AG04450 (cell line): ENCODE measurements at places on chromosomes 16 and 17. TPM values are rescaled to one million over a fixed set of nuclear protein-coding genes. Genes with fewer than 3 reads are reported as not detected.

Gene BHLHA9
- not detected in 2 replicates for polyA plus RNA-seq

Gene NPTX1
- polyA plus RNA-seq, result 6.4 and 6.5 TPM in 2 replicates

Gene PRAC1
- polyA plus RNA-seq, result not detected in 2 replicates

Gene SPATA22
- polyA plus RNA-seq, result not detected in 2 replicates

Gene SKA2
- polyA plus RNA-seq, result 32.4 and 45.4 TPM in 2 replicates

DNA sequence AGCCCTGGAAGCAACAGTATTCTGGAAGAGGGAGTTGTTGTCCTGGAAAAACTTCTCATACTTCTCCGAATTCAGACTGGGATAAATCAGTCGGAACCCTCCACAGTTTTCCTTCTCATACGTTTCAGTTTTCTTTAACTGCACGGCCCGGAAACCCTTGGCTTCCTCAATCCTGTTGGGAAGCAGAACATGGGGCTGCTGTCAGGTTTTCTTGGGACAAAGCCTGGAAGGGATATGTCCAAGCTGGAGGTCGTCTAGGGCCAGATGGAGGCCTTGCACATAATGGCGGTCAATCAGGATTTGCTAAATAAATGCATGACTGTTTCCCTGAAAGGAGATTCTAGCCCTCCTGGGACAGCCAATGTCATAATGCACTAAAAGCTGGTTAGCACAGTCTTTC, 29.2 kb downstream of the TTLL6 start:
- DNase-seq, result no peak

GRCh38 chr17:27425991-27426390, 30.3 kb upstream of the KSR1 start:
- DNase-seq, result no peak

GRCh38 chr16:65666132-65666941, 544.5 kb upstream of the CDH11 start:
- DNase-seq, result no peak

DNA sequence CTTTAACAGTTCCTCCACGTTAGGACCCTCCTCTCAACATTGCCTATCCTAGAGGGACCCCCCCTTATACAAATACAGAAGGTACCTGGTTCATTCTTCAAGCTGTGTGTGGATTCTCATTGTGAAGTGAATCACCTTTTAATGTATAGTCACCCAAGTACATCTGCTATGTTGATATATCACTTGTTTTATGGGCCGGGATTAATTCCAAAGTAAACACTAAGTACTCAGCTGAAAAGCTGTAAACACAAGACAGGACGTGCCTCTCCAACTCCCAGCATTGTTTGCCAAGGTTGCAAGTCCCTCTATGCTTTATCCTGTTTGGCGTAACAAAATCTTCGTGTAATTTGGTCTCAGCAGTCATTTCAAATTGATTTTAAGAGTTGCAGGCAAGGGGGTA, 123.6 kb downstream of the RBFOX1 start:
- DNase-seq, result no peak

- no peak for DNase-seq
These were observed 10.0 kb downstream of the PITPNC1 start for GRCh38 chr17:67386965-67387551.

DNA sequence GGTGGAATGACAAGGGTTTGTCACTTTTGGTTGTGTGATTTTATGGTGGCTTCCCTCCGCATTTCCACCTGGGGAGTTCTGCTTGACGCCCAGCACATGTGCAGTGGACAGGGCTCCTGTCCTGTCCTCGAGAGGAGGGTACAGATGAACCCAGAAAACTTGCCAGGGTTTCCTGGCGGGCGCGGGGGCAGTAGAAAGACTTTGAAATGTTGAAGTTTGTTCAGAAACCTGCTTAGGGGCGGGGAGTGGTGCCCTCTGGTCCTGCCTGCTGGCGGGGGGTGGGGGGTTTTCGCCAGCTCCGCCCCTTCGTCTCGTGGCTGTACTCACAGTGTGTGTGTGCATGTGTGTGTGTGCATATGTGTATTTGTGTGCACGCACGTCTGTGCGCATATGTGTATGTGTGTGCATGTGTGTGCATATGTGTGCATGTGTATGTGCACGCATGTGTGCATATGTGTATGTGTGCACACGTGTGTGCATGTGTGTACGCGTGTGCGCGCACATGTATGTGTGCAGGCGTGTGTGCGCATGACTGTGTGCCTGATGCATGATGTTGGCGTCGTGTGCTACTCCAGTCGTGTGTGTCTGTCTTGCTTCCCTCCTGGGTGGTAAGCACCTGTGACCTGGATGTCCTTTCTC, 6.8 kb downstream of the FN3KRP start:
- no peak for DNase-seq

GRCh38 chr16:89460556-89460955, 29.8 kb downstream of the ANKRD11 start:
- DNase-seq, result no peak

DNA sequence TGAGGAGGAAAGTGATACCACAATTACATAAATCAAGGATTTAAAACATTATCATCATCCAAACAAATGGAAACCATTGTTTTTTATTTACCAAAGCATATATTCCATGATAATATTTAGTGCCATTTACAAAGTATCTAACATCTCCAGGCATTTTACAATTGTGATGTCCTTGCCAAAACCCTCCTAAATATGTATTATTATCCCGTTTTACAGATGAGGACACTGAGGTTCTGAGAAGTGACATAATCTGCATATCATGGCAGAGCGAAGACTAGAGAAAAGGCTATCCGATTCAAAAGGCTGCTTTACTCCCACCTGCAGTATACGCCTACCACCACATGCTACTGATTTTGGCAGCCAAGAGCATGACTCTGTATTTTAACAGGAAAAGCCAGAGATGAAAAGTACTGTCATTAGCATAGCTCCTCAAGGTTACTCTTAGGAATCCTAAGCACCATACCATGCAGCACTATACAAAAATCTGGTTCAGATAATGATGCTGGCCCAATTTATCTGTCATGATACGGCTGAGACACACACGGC, 301.4 kb downstream of the CA10 start:
- DNase-seq, result no peak

- DNase-seq, result no peak
These were observed 10.7 kb downstream of the HPR start for GRCh38 chr16:72073560-72074230.

DNA sequence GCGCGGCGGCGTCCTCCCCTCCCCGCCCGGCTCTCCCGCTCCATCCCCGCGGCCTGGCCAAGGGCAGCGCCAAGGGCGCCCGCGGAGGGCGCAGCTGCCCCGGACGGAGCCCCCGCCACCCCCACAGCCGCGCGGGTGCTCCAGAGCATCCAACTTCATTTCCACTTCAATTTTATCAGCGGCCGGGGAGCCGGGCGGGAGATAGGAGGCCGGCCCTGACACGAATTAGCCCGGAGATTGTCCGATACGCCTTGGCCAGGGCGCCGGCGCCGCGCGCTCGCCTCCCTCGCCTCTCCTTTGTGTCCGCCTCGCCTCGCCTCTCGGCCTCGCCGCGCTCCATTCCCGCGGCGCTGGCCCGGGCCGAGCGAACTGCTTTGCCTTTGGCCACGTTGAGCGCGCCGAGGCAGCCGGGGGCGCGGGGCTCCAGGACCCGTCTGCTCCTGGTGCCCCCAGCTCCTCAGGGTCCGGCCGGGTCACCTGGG, 129.1 kb upstream of the LHX1 start:
- no peak for DNase-seq

DNA sequence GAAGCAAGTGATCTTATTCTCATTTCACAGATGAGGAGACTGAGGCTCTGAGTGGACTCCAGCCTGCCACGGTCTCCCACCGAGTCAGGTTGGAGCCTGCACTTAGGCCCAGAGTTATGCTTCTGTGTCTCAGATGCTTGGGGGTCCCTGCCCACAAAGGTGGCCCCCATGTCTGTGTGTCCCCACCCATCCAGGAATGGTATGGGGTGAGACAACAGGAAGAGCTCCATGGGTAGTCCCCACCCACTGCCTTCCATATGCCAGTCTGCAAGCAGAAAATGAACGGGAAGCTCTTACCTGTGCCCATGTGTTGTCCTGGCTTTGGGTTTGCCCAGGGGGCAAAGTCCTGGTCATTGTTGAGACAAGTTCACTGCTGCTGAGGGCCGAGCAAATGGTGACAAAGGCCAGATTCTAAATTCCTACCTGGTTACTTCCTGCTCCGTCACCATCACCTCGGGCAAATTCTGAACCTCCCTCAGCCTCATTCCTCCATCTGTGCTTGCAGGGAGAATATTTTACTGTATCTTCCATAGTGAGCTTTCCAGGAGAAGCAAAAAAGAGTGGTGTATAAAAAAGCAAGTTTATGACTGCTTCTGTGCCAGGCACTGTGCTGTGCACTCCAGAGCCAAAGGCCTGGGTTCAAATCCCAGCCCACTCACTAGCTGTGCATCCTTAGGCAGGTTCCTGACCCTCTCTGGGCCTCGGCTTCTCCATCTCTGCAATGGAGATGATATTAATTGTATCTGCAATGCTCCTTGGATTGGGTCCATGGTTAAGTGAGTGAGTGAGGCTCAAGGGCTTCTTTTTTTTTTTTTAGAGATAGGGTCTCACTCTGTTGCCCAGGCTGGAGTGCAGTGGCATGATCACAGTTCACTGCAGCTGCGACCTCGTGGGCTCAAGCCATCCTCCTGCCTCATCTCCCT, 9.3 kb downstream of the IL4R start:
- DNase-seq, result no peak

DNA sequence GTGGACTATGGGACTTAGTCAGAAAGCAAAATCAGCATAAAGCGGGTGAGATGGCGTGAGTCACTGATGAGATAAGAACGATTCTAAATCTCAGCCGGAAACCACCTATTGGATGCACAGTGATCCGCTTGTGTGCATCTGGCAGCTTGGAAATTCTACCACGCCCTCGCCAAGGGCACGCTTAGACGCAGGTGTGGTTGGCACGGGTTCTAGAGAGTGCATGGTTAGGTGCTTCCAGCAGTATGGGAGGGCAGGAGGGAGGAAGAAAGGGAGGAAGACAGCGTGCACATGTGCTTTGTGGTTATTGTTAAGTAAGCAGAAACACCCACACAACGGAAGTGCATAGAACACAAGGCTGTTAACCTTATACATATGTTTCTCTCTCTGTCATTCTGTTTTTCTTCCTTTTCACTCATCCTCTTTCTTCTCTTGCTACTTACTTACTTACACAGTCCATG, 374.0 kb upstream of the ASIC2 start:
- DNase-seq, result no peak

- DNase-seq, result no peak
These were observed 495.0 kb upstream of the HSBP1 start for GRCh38 chr16:83312718-83313245.

DNA sequence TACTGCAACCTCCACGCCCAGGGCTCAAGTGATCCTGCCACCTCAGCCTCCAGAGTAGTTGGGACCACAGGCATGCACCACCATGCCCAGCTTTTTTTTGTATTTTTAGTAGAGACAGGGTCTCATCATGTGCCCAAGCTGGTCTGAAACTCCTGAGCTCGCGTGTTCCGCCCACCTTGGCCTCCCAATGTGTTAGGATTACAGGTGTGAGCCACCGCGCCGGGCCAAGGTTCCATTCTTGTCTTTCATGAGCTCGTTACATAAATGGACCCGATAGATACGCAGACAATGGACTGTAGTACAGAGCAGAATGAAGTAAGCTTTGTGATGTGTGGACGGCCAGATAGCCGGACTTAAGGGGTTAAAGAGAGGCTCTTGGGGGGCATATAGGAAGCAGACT, 19.3 kb downstream of the UBN1 start:
- DNase-seq, result no peak

- no peak for DNase-seq
These were observed 46.9 kb downstream of the GNAO1 start for GRCh38 chr16:56238188-56238587.

- DNase-seq, result no peak
These were observed 140.5 kb upstream of the HS3ST2 start for GRCh38 chr16:22673421-22673831.

DNA sequence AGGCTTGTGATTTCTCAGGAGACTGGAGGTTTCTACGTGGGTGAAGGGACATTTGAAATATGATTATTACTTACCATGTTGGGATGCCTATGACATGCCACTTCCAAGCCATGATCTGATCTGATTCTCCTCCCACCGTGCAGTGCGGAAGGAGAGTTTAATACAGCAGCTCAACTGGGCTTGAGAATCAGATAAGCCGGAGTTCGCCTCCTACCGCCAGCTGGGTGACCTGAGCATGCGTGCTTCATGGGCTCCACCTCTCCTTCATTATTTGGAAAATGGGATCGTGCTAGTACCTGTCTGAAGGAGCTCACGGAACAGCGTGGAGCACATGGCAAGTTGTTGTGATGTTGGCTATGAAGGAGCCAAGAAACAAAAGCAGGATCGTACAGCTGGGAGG, 12.4 kb upstream of the TIMP2 start:
- DNase-seq, result no peak

DNA sequence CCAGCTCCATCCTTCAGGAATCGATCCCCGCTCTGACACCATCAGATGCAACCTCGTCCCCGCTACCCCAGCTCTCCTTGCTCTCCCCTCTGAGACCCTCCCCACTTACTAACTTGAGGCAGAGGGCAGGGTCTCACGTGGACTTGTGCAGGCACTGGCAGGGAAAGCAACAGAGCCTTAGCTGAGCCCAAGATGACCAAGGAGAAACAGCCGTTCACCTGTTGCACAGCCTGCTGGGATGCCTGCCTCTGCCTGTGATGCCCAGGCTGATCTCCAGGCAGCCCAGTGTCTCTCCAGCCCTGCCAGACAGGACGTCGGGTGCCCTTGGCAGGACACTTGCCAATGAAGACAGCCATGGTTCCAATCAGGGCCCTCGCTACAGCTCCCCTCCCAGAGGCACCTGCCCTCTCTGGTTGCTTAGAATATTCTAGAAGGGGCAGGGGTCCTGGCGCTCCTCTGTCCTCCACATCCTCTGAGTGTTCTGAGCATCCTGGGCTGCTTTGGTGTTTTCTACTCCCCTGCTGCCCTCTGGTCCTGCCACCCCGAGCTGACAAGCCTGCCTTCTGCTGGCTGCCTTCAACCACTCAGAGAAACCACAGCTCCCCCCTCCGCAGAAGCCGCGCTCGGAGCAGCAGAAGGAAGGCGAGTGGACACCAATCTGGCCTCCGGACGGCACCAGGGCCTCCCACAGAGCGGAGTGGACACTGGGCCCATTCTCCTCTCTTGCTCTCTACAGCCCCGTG, 6.7 kb downstream of the CEP295NL start:
- no peak for DNase-seq

GRCh38 chr17:74145756-74146155, 57.7 kb upstream of the RPL38 start:
- DNase-seq, result no peak

- no peak for DNase-seq
These were observed 21.4 kb downstream of the PIEZO1 start for GRCh38 chr16:88763502-88764053.

- no peak for DNase-seq
These were observed 479 bp upstream of the ZNF207 start for GRCh38 chr17:32349503-32349853.

- peak; percentile 63 for DNase-seq
These were observed 14.3 kb downstream of the PIEZO1 start for GRCh38 chr16:88770461-88771293.

GRCh38 chr16:73265124-73265837, 217.4 kb upstream of the ZFHX3 start:
- DNase-seq, result no peak

- DNase-seq, result no peak
These were observed 304.7 kb downstream of the CA10 start for GRCh38 chr17:51853857-51854256.

GRCh38 chr16:62068747-62069146, 32.5 kb upstream of the CDH8 start:
- DNase-seq, result no peak
